ENCODE measurements at places on chromosomes 5 and 9.

DNA sequence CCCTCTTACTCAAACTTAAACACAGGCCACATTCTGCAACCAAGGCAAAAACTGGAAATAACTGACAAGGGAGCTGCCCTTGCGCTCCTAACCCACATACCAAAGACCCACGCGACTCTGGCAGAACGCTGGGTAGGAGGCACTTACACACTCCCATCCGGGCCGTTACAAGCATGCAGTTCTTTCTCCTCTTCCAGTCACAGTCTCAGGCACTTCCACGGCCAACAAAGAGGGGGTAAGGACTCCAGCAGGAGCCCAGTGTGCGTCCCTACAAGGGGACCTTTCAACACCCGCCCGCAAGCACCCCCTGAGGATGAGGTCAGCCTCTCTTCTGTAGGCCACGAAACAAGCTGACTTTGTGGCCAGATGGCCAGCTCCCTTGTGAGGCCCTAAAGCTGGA is 57.4 kb downstream of the SERINC5 start:
- DNase-seq: peak; percentile 53

DNA sequence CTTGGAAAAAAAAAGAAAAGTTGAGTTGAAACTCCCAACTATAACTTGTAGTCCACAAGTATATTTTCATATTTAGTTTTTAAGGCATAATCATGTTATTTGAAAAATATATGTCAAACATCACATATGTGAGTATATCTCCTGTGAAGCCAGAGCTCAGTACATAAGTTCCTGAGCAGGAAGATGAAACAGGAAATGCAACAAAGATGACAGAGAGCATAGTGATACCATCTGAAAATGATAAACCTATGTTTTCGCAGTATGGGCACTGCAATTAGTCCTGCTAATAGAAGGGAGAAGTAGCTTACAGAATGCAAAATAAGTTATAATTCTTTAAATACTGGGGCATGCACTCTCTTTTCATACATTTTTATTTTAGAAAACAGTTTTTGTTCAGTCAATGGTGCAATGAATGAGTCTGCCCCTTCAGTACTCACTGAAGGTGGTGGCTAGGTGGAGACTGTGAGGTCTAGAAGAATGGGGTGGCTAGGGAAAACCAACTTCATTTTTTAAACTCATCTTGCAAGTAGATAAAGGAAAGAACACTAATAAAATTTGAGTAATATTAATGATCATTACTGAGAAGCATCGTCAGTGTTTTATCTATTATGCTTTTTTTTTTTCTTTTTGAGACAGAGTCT is 54.1 kb upstream of the FYB1 start:
- no peak for DNase-seq

- no peak for DNase-seq
Observed at GRCh38 chr5:166302166-166302565, 1989.3 kb upstream of the WWC1 start.

- DNase-seq: no peak
Observed at GRCh38 chr9:75378926-75379325, 290.6 kb downstream of the OSTF1 start.

DNA sequence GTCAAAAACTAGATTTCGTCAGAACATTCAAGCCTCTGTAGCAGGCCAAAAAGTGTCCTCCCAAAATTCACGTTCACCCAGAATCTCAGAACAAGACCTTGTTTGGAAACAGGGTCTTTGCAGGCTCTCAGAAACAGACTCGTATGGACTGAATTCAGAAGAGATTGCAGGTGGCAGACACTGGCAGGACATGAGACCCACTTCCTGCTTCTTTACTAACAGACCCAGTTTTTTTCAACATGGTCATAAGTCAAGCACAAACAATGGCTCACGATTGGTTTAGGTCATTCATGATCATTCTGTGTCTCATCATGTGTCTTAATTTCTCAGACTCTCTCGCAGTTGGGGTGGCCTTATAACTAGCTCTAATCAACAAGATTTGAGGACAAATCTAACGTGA is 5.4 kb upstream of the TENT4A start:
- DNase-seq: no peak

GRCh38 chr9:73210886-73211666 is 59.4 kb downstream of the ANXA1 start:
- DNase-seq: no peak

DNA sequence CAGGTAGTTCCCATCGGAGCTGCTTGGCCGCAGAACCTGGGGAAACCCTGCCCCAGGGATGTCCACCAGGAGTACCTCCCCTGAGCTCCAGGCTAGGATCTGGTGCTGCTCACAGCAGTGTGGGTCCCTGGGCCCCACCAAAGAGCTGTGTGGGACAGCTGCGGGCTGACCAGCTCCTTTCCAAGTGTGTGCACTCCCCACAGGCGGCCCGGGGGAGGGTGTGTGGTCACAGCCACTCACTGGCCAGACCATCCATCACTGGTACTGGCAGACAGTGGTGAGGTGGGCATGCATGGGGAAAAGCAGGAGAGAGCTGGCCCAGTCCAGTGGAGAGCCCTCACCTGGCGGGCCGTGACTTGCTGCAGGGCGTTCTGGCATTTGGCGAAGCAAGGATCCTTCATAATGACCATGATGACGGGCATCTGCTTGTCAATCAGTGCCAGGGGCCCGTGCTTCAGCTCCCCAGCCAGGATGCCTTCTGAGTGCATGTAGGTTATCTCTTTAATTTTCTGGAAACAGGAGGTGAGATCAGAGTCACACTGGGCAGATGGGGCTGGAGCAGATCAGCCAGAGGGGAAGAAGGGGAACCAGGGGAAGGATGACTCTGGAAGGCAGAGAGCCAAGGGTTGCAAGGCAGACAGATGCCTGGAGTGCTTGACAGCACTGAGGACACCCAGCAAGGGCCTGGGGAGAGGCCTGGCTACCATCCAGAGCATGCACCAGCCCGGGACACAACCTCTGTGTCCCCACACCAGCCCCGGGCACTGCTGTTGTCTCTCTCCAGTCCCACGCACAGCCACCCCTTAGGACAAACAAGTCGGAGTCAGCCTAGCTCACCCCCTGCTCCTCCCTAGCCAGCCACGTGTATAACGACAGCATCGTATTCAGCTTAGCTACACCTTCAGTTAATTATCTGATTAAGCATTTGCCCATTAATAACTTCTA is 12.8 kb upstream of the MAPK9 start:
- no peak for DNase-seq

DNA sequence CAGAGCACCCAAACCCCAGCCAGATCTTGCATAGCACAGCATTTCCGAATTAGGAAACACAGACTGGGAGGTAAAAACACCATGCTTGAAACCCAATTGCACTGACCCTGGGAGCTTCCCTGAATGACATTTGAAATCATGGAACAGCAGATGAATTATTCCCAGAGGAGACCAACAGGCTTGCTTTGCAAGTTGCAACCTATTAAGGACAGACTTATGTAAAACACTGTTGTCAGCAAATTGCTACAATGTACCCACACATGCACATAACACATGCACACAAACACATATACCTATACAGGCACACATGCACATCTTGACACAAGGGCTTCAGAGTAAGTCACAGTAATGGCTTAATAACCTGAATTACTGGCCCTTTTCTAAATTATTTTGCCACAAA is 984.8 kb downstream of the DNAH5 start:
- no peak for DNase-seq

GRCh38 chr9:94922691-94923107 is 196.2 kb downstream of the AOPEP start:
- no peak for DNase-seq

- no peak for DNase-seq
Observed at GRCh38 chr9:35136866-35137265, 21.2 kb upstream of the ATOSB start.

GRCh38 chr9:80501635-80502034 is 929.9 kb downstream of the TLE4 start:
- DNase-seq: peak; percentile 3

GRCh38 chr5:98657559-98657958 is 115.9 kb upstream of the RGMB start:
- no peak for DNase-seq

DNA sequence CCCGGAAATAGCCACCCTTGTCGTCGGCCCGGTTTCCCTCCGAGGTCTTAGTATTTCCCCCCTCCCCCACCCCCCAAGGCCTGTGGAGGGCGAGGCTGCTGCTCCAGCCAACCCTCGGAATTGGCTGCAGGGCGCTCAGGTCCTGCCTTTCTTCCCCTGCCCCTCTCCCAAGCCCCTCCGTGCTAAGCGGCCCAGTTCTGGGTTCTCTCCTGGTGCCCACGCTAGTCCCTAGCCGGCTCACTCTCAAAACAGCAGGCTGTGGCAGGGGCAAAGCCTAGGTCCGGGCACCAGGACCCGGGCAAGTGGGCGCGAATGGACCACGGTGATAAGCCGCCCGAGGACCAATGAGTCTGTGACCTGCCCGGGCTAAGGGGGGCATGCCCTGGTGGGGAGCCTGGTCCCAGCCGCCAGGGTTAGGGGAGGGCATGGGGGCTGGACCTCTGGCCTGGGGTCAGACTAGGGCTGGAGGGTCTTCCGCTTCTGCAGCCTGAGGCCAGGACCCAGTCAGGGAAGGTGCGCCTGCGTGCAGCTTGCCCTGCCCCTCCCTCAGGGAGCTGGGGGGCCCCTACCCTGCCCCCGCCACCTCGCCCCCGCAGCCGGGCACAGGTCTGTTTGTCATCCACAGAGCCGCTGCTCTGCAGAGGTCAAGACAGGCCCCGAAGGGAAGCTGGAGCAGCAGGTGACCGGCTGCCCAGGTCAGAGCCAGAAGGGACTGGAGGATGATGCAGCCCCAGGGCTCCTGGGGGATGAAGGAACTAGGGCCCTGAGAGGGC is 5.0 kb upstream of the IRX4 start:
- DNase-seq: no peak

Measured in fibroblast of lung (primary cell).